SK-MEL-5 (cell line): ENCODE measurements at places on chromosomes 4 and X. TPM values are rescaled to one million over a fixed set of nuclear protein-coding genes. Genes with fewer than 3 reads are reported as not detected.

DNA sequence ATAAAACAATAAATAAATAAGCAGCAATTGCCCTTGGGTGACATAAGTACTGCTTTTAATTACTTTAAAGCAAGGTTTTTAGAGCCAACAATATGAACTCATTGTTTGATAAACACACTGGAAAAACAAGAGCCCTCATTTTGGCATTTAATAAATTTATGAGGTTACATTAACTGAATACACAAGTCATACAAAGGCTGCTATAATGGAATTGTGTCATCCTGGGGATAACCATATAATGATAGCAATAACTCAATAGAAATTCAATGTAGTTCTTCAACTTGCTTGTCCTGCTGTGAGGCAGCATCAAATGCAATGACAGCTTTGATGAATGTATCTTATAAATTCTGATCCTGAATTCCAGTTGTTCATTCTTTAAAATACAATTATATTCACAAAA, 1512.5 kb downstream of the STIM2 start:
- no peak for DNase-seq

GRCh38 chrX:40314070-40314469, 216.3 kb upstream of the BCOR start:
- DNase-seq: peak; percentile 55

- DNase-seq: no peak
Observed at GRCh38 chrX:154829134-154829533, 5.3 kb downstream of the SMIM9 start.

DNA sequence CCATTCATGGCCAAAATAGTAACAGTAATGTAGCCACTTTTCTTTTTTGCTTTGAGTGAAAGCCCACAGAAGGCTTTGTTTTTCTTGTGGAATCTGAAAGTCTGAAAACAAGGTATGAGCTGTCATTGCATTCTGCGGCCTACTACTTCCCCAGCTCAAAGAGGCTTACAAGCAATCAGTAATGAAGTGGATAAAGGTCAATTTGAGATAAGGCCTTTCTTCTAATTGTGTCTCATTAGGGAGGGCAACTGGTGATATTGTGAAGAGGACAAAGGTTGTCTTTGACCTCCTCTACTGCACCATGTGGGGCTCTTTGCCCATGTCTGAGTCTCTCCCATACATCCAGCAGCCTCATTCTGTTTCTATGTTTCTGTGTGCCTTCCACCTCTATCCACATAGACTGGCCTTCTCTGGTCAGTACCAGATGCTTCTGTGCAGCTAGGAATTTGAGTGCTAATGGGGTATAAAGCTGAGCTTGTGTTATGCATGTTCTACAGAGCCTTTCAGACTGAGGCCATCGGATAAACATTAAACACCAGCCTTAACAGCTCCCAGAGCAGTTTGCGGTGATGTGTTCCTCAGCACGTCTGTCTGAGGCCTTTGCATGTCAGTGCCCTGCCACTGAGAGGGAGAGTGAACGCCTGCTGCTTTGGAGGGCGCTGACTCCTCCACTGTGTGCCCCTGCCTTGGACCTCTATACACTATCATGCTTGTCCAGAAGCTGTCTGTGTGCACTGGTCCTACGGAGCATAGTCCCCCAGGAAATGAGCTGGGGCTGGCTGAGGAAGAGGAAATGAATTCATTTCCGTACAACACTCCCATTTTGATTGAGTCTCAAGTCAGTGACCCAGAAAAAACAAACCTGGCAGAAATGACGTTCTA, 80.2 kb downstream of the SH2D1A start:
- DNase-seq: no peak

- no peak for DNase-seq
Observed at GRCh38 chr4:186651624-186652023, 72.0 kb downstream of the FAT1 start.

SSX1 gene
- 0.93 and 1.0 TPM in 2 replicates for total RNA-seq

DNA sequence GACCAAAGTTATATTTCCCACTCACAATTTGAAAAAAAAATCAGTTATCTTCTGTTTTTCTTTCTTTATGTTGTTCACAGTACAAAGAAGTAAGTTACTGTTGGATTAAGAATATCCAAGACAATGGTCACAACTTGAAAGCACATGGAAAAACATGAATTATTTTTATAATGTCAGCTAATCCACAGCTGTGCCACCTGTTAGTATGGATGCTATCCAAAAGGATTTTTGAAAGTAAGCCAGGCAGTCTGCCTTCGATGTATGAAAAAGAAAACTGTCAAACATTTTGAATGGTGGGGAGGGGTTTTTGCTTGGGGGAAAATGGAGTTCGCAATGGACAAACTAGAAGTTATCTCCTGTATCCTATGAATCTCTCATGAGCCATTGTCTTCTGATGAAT, 6.2 kb downstream of the GPM6A start:
- DNase-seq: no peak

FATE1 gene
- not detected in 2 replicates for total RNA-seq

GRCh38 chr4:6227412-6228157, 27.2 kb upstream of the JAKMIP1 start:
- no peak for DNase-seq

- DNase-seq: no peak
Observed at GRCh38 chr4:20017777-20018115, 234.0 kb upstream of the SLIT2 start.

- DNase-seq: no peak
Observed at GRCh38 chr4:108965016-108965415, 202.2 kb upstream of the ETNPPL start.

SLC2A9 gene
- total RNA-seq: 0.24 TPM in 1 of 2 replicates, not detected in the other

PCYT1B gene
- total RNA-seq: 1.1 and 1.6 TPM in 2 replicates

NOX1 gene
- not detected in 2 replicates for total RNA-seq

DNA sequence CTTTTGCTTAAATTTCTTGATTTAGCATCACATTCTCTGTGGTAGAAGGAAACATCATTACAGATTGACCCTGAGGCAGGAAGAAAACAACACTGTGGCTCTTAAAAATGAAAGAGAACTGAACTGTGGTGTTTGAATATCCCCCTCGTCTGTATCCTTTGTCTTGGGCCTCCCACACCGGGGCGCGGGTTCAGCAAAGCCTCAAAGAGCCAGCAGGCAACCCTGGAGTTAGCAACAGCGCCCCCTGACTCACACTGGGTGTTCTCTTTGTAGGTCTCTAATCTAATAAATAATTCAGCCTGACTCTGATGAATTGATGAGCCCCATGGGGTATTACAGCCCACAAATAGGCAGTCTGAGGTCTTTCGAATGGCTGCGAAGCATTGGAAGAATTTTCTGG, 46.1 kb upstream of the CTSO start:
- DNase-seq: peak; percentile 13

GRCh38 chrX:68114573-68115129, 318.6 kb downstream of the OPHN1 start:
- DNase-seq: no peak

GAGE2A gene
- 61.3 and 64.8 TPM in 2 replicates for total RNA-seq

DNA sequence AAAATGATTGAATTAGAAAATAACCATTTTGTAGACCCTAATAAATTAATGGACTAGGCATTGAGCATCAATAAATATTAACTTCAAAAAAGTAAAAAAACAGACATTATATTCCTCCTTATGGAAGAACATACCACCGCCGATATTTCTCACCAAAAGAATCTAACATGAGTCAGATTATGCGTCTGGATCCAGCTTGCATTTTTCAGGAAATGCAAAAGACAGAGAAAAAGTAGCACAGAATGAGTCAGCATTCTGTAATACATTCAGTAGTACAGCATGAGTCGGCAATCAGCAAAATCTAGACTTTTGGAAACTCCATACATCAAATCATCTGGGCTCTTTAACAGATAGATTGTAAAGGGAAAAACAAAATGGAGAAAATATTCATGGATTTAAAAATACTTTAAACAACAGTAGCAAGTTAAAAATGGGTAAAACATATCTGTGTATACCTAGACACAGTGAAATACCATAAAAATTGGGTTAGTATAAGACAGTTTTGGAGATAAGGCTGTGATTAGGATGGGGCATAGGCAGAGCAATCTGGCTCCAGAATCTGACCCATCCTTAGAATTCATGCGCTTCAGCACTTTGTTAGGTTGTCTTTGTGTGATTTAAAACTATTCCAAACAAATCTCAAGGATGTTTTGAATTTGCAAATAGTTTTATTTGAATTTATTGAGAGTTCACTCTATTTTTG, 633.0 kb upstream of the FAM241A start:
- DNase-seq: peak; percentile 2

HADH gene
- 8.1 and 10.4 TPM in 2 replicates for total RNA-seq

RAB33A gene
- 0.18 TPM in 1 of 2 replicates, not detected in the other for total RNA-seq

NDUFB11 gene
- total RNA-seq: 157 and 172 TPM in 2 replicates

HTN3 gene
- total RNA-seq: 42.2 and 49.0 TPM in 2 replicates

GPR101 gene
- not detected in 2 replicates for total RNA-seq

DNA sequence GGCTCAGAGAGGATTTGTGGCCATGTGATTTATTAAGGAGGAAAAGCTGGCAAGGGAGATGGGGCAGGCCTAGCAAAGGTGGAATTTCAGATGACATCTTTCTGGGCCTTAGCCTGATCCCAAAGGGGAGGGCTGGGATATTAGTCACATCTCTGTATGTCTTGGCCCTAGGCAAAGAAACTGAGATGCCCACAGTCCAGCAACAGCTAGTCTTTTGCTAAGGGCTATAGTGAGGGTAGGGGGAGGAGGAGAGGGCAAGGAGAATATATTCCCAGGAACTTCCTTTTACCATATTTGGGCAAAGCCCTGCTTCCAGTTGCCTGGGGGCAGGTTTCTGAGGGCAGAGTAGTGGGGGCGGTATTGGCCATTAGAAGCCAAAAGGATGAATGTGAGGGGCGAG, 209.8 kb upstream of the NR3C2 start:
- no peak for DNase-seq

ETDA gene
- not detected in 2 replicates for total RNA-seq

DNA sequence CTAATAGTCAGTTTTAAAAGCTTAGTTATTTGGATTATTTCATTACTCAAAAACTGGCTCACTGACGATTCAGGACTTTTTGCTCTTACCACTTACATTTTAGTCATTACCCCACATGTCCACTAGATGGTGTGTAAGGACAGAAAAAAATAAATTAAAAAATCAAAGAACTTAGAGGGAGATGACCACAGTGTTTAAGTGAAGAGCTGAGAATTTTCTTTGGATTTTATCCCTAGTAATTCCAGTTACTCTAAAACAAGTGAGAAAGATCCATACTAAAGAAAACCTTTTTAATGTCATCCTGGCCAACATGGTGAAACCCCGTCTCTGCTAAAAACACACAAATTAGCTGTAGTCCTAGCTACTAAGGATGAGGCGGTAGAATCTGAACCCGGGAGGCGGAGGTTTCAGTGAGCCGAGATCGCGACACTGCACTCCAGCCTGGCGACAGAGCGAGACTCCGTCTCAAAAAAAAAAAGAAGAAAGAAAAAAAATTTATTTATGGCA, 26.4 kb upstream of the TMPRSS11B start:
- DNase-seq: peak; percentile 66

SHISA3 gene
- total RNA-seq: not detected in 2 replicates
